ENCODE measurements at places on chromosomes 7 and 10.

DNA sequence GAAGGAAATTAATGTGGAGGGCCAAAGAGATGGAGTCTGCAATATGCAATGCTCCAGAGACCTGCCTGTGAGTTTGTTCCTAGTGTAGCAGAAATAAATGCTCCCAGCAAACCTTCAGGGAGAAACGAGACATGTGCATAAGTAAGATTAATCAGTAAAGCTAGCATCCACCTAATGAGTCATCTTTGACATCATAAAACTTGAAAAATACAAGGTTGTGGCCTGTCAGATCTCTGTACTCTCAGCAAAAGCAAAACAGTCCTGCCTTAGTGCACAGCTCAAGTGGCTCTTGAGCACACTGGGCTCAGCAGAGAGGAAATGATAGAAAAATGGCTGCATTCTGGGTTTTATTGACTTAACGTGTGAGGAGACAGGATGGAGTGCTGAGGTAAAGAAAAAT, 32.5 kb upstream of the ERCC6 start:
- no peak for DNase-seq

- no peak for DNase-seq
Observed at GRCh38 chr7:115631782-115632181, 398.8 kb downstream of the TFEC start.

- no peak for DNase-seq
Observed at GRCh38 chr7:36462551-36463137, 73.0 kb downstream of the ANLN start.

GRCh38 chr7:106054971-106055532, 57.1 kb downstream of the SYPL1 start:
- no peak for DNase-seq

- no peak for DNase-seq
Observed at GRCh38 chr7:47381134-47381495, 200.8 kb downstream of the TNS3 start.

DNA sequence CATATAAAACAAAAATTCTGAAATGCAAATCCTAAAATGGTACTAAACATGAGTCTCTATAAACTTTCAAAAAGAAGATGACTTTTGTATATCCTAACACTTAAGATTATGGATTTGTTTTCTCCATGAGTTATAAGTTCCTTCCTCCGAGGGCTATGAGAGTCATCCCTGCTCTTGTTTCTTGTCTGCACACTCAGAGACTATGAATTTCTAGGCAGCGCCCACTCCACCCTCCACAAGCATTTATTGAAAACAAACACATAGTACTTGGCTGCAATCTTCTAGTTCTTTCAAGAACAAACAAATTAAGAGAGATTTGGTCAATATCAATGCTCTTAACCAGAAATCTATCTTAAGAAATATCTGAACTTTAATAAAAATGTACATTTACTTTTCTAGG, 211.7 kb downstream of the DKK1 start:
- no peak for DNase-seq

DNA sequence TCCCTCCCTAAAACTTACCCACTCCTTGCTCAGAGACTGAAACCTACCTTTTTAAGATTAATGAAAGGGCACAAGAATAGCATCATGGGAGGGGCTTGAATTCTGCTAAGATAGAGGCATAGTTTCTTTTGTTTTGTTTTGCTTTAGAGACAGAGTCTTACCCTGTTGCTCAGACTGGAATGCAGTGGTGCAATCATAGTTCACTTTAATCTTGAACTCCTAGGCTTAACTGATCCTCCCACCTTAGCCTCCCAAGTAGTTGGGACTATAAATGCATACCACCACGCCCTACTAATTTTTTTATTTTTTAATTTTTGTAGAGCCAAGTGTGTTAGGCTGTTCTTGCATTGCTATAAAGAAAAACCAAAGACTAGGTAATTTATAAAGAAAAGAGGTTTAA, 17.7 kb upstream of the DNMBP start:
- no peak for DNase-seq

DNA sequence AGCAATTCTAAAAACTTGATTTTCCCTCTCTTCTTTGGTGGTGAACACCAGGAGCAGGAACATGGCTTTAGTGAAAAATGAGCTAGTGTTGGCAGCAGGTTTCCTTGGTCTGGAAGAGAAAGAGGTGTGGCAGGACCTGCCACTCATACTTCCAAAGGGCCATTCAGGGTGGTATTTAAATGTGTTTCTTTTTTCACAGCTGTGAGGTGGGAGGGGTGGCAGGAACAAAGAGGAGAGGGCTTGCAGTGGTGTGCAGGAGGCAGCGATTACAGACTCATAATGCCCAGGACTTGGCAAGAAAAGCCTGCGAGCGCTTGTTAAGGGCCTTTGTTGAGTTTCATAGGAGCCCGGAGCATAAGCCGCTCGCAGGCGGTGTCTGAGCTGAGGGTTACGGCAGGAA, 36.8 kb downstream of the WIPF3 start:
- no peak for DNase-seq

GRCh38 chr10:34181553-34182300, 633.4 kb downstream of the PARD3 start:
- DNase-seq: no peak

DNA sequence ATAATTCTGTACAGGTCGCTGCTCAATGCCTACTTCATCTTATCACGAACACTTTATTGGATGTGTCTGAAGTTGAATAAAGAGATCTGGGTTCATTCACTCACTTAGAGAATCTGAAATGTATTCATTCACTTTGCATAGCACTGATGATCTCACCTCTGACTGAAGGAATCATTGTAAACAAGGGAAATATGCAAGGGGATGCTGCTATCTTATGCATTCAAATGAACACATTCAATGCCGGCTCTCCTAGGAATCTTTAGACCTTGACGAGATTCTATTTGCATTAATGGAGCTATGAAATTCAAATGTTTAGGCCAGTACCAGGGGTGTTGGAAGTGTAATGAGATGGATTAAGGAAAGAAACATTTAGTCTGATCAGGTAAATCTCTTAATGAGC, 200.6 kb upstream of the COBL start:
- DNase-seq: no peak

DNA sequence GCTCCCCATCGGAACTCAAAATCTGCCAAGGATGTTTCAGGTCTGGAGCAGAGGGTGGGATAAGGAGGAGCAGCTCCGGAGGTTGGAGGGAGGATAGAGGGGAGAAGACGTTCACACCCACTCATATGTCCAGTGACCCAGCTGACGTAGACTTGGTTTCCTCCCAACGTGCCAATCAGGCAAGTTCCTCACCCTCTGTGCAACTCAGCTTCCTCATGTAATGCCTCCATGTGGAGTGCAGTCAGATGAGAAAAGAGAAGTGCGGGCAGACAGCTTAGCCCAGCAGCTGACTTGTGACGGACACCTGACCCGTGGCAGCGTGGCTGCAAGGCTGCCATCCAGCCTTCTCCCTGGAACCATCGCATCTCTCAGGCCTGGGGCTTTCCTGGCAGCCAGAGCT, 86.8 kb downstream of the NPTX2 start:
- DNase-seq: no peak

DNA sequence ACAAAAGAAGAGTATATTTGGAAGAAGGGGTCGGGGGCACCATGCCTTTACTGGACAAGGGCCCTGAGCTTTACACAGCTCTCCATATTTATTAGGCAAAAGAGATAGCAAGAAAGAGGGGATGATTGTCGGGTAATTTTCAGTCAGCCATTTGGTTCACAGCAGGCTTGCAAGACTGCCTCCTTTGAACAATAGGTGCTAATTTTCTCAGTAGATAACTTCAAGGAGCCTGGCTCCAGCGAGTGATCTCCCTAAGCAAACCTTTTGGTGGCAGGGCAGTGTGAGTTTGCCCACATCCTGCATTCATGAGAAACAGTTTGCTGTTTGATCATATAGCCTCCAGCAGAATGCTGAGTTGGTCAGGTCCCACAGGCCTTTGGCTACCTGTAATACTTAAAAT, 94.3 kb downstream of the ZNF248 start:
- DNase-seq: no peak

- DNase-seq: no peak
Observed at GRCh38 chr7:43766564-43766963, 8.1 kb downstream of the BLVRA start.

DNA sequence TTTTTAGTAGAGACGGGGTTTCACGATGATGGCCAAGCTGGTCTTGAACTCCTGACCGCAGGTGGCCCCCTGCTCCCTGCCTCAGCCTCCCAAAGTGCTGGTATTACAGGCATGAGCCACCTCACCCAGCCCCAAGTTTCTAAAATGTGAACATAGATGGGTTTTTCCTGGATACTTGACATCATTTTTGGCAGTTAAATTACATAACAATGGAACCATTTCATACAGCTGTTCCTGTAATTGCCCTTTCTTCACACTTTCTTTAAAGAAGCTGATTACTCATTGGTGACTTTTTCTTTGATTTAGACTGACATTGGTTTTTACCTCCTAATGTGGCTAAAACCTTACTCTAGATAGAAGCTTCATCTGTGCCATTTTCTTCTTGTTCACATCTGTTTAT, 5.9 kb downstream of the ZKSCAN1 start:
- no peak for DNase-seq

GRCh38 chr10:119090968-119091367, 10.4 kb upstream of the EIF3A start:
- DNase-seq: no peak

GRCh38 chr10:49187950-49188761, at the start of gene TMEM273:
Gene TMEM273, minus strand, starts transcription at chr10:49188391. Its CDS starts 55 bp downstream, at chr10:49188336.
- peak; percentile 66 for DNase-seq

DNA sequence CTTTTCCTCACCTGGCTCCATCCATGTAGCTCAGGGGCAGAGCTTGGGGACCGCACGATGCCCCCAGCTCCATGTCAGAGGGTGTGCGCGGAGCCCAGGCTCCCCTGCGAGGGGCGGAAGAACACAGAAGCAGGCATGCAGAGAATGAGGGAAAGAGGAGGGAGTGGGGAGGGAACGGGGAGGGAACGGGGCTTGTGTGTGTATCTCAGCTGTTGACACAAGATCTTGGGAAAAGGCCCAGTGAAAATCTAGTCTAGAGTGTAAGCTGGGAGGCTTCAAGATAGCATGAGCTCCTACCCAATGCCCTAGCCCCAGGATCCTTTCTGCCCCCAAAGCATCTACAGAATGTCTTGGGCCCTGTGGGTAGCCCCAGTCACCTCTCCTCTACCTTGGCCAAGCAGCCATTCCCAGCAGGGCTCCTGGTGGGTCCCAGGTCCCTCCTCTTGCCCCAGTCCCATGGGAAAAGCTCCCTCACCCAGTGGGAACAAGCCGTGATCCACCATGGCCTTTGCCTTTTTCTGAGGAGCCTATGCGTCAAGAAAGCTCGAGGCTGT, 25.1 kb upstream of the NDST2 start:
- DNase-seq: no peak

DNA sequence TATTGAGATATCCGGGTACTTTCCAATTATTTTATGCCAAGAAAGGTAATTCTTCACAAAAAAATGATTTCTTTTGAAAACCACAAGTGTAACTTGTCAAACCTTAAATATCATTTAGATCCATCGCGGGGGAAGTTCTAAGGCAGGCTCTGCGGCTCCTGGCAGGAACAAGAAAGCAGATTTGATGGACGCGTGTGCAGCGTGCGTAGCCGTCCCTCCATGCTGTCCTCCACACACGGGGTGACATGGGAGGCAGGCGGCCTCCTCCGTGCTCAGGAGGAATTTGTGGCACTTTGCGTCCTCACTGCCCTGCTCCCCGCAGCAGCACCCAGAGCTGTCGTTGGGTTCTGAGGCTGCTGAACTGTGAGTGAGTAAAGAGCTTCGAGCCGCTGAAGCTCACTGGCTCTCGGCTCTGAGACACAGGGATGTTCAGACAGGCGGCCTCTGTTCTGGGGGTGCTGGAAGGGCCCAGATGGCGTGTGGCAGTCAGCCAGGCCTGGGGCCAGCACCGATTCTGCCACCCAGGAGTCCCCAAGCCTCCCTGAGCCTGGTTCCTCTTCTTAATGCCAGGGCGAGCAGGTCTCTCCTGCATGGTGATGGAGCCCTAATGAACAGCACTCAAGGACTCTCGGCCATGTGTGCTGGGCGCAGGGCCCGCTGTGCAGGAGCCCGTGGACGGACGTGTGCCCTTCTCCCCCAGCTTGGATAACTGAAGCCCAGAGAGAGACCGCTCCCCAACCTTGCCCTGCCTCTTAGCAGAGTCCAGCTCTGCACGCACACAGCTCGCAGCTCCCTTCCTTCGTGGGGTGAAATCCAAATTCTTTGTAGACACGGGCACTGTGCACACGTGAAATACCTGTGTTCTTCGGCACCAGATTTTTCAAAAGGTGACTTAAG, 185.4 kb upstream of the SHH start:
- DNase-seq: no peak

DNA sequence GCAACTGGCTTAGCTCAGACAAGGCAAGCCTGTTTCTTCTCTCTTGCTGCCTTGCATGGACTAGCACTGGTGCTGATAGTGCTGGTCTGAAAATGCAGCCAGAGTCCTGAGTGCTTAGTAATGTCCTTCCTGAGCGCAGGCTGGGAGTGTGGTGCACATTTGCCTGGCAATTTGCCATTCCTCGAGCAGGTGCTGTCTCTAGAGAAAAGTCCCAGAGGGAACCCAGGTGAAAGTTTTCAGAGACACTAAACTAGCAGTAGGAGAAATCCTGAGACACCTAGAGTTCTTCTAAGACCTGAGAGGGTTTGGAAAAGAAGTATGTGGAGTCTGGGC, 1.9 kb downstream of the SFTPD start:
- no peak for DNase-seq

- DNase-seq: peak; percentile 6
Observed at GRCh38 chr7:124459101-124460055, 306.2 kb downstream of the GPR37 start.

- no peak for DNase-seq
Observed at GRCh38 chr7:2521952-2522591, 2.5 kb downstream of the LFNG start.

GRCh38 chr7:106643216-106644000, 17.6 kb downstream of the CCDC71L start:
- DNase-seq: no peak

DNA sequence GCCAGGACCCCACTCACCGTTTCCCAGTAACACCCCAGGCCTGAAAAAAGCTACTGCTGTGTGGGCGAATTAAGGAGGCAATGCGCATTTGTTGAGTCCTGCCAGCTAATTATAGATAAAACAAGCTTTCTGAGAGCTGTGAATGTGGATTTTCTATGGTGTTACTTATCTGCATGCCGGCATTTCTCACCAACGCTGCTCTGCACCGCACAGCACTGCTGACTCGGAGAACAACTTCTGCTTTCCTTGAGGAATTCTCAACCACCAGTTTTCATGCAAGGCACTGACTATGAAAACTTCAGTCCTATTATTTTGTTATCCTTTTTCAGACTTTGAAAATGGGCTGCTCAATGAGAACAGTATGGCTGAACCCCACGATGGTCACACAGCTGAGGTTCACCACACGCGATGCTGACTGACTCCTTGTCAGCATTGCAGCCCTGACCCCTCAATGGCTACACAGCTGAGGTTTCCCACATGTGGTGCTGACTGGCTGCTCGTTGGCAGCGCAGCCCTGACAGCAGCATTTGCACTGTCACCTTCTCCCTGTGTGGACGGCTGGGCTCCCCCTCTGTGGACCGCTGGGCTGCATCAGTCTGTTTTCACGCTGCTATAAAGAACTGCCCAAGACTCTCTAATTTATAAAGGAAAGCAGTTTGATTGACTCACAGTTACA, 190.6 kb downstream of the DIP2C start:
- no peak for DNase-seq

Measured in occipital lobe (tissue), 3 donors.